ENCODE measurements at places on chromosomes 16 and 17.

- DNase-seq, result no peak
Observed at GRCh38 chr16:81268509-81268908, 30.0 kb downstream of the BCO1 start.

- peak; percentile 55 for DNase-seq
Observed at GRCh38 chr17:1040216-1040600, 43.3 kb downstream of the TIMM22 start.

GRCh38 chr16:13313351-13313750 is 412.0 kb downstream of the SHISA9 start:
- no peak for DNase-seq

DNA sequence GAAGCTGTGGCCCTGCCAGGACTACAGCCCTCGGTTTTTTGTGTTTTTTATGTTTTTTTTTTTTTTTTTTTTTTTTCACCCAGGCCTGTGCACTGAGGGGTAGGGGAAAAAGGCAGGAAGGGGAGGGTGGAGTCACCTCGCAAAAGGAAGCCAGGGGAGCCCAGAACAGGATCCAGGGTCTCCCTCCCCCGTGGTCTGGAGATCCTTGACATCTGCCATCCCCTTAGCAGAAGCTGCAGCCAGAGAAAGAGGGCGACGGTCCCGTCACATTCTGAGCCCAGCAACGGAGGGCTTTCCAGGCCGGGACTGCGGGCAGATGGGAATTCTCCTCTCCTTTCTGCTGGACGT is 29.1 kb upstream of the PHOSPHO1 start:
- no peak for DNase-seq

DNA sequence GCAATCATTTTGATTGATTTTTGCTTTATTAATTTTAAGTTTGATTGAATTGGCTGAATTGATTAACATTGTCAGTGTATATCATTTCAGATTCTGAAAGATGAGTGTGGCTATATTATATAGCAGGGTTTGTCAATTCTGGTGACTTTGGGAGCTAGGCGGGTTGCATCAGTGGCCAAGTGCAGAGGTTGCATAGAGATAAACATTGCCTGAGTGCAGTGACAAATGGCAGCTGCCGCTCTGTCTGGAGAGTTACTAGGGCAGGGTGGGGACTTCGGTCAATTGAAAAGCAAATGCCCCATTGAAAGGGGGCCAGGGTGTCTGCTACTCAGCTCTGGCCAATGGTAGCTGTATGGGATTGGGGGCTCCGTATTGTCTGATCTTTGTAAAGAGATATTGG is 12.7 kb downstream of the SYT17 start:
- DNase-seq, result no peak

DNA sequence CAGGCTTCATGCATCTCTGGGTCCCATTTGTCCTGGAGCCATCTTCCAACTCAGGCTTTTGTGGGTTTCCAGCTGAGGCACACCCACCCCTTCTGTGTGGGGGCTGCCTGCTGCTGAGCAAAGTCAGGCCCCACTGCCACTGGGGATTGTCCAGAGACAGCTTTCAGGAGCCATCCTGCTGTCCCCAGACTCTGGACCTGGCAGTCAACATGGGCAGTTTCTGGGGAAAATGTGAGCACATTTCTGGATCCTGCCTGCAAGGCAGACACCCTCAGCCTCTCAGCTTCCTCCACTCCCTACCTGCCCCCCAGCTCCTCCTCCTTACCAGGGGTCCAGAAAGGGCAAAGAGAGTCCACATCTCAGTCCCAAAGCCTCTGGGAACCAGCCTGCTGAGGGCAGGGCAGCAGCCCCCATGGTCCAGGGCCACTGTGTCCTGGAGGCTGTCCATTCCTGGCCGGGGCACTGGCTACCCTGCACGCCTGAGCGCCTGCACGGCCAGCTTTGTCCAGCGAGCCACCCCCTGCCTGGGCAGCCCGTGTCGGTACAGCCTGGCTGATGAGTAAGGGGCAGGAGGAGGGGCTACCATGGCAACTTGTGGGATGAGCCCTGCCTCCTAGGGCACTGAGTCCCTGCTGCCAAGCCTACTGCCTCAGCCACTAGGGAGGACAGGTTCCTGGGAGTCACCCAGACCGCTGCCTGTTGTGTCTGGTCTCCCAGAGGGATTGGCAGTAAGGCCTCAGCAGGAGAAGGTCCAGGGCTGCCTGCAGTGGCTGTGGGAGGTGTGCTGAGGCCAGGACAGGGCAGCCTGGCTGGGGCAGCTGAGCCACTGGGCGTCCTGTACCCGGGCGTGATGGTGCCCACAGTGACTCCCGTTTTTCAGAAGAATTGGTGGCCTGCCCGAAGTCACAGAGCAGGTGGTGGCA is at the start of gene SLC47A2:
Gene SLC47A2 (minus strand): TSS at position 477 of the 923 bp plus-strand sequence. CDS start 29 bp downstream, at position 448.
- DNase-seq, result peak; percentile 12

DNA sequence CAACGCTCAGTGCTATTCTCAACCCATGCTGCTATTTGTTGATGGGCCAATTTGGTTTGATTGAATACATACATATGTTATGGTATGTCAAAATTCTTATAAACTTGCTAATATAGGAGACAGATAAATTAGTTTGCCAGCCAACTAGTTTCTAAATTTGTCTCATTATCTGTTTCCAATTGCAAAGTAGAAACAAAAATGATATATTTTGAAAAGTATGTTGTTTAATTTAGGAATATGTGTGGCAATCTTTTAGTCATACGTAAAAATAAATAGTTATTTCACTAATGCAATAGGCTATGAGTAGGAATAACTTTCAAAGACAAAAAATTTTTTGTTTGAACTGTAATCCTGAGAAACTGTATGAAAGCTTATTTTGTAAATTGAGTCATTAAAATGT is 210.6 kb upstream of the KCNJ16 start:
- no peak for DNase-seq

DNA sequence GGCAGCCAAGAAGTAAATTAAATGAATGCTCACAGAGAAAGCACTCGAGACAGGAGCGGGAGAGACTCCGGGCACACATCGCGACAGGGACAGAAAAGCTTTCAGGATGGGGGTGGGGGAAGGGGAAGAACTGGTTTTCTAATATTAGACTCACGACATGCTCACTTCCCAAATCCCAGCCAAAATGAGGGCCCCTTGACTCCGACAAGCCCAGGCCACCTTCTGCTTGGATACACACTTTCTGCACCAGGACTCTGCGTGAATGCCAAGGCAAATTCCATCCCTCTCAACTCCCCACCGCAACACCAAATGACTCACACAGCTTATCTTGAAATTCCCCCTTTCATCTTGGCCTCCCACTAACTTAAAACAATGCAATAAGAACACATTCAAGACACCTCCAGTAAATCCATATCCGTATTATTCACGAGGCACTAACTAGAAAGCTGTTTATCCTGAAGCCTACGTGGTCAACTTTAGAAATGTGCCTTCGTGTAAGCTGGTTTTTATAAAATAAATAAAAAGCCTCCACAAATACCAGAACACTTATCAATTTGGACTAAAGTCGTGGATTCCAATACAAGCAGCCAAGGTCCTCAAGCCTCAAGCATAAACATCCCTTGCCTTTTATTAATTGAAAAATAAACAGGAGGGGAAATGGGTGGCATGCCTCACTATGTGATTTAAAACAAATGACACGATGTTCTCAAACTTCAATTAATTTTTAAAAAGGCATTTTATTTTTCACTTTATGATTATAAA is 46.1 kb downstream of the NXN start:
- no peak for DNase-seq

DNA sequence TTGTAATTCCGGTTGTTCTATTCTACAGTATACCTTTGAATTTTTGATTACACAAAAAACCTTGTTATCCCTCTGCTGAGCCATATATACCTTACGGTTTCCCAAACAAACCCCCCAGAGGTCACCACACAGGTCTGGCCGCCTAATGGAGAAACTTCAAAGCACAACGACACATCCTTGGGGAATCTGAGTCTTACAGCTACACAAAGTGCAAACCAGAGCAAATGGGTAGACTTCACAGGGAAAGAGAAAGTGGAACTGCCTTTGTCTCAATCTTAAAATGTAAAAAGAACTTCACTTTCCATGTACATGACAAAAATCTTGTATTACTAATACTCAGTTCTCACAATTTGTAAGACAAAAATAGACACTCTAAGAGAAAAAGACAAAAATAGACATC is 2.7 kb downstream of the FBXO31 start:
- peak; percentile 34 for DNase-seq

DNA sequence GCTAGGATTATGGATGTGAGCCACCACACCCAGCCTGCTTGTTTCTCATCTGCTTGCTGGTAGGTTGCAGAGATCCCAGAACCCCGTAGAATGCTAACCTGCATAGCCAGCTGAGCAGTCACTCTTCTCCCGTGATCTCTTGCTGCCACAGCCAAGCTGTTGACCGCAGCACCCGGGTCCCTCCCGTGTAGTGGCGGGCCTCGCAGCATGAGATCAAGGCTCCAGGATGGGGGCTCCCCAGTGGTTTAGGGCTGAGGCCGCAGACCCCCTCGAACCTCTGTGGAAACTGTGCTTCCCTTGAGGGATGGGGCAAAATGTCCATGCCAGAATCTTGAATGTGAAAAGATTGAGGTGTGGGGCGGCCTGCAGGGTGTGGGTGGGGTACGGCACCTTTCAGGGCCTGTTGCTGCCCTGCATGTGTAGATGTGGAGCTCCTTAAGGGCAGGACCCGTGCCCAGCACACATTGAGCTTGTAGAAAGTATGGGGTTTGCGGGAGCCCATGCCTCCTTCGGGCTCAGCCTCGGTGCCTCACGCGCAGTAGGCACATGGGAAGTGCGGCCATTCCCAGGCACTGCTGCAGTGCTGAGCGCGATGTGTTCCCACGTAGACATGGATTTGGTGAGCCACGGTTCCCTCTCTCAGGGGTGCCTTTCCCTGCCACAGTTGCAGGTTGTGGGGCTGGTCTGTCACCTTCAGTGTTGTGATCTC is 99.9 kb downstream of the BANP start:
- DNase-seq, result no peak

DNA sequence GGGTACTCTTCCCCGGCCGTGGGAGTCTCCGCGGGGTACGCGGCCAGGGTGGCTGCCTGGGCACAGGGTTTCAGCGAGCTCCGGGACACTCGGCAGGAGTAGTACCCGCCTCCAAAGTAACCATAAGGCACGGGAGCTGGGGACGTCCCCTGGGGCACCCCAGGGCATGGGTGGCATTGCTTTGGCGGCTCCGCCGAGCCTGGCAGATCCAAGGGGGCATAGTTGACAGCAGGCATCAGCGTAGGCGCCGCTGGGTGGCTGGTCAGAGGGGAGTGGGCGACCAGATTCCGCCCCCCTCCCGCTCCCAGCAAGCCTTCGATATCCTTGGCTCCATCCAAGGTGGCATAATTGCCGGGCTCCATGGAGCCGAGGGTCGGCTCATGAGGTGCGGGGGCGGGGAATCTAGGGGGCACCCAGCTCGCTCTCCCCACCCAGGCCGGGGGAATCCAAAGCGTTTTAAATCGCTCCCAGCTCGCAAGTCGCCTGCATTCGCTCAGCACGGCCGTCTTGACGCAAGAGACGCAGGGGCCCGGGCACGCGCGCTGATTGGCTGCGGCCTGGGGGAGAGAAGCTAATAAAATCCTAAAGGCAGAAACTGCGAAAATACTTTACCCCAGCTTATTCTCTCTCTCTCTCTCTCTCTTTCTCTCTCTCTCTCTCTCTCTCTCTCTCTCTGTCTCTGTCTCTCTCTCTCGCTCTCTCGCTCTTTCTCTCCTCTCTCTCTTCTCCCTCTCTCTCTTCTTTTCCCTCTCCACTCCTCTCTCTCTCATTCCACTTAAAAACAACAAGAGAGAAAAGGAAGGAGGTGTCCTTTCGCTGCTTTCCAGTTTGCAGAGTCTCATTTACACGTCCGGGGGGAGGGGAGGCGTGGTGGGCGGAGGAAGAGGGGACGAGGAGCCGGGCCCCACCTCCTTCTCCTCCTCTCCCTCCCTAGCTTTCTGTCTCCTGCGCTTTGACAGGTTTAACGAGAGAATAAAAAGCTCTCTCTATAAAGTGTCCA is at the start of gene HOXB13:
Gene HOXB13 (minus strand): TSS at position 519 of the 1,000 bp plus-strand sequence. CDS start 157 bp downstream, at position 362.
- DNase-seq, result peak; percentile 53

GRCh38 chr16:28103516-28104170 is 40.1 kb upstream of the GSG1L start:
- no peak for DNase-seq

DNA sequence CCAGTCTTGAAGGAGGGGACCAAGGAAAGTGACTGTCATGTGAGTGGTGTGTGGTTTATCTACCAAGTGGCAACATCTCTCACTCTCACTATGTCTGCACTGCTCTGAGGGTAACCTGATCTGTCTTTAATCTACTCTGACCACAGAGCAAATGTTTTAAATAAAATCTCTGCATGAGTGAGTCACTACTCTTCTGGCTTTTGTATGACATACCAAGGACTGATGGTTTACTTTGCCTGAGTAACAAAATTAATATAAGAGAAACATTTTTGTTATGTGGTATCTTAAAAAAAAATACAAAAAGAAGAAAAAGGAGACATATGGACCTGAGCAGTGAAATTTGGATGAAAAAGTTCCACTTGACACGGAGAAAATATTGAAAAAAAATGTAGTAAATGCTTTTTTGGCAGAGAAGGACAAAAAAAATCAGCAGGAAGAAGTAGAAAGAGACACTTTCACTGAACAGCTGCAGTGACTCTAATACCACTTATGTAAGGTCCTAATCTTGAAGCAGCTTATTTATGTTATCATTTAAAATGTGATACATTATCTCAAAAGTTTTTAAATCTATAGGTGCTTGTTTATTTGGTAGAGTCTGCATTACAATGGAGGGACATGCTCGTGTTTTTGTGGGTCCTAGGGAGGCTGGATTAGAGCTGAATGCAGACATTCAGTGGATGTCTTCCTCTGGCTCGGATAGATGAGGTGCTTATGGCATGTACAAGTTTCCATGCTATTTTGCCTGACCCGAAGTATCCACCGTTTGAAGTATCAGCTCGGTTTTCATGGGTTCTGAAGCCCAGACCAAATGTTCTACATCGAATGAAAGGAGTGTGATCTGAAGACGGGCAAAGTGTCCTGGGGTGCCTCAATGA is 240.7 kb downstream of the MAP2K6 start:
- no peak for DNase-seq

DNA sequence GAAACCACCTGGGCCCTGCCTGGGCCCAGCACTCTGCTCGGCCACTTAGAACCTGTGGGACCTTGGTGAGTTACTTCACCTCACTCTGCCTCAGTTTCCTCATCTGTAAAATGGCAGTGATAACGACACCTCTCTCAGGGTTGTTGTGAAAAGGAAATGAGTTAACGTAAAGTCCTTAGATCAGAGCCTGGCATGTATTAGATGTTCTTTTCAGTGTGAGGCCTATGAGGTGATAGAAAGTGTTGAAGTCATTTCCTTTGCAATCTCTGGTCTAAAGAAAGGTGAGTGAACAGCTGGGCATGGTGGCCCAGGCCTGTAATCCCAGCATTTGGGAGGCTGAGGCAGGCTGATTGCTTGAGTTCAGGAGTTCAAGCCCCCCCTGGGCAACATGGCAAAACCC is 51.7 kb upstream of the LGALS9 start:
- DNase-seq, result no peak

Data from suppressor macrophage treated with lipopolysaccharide for 1 hour (primary cell).